ENCODE measurements at places on chromosomes 6 and 20.

GRCh38 chr6:91240878-91241603 lies 654.2 kb upstream of the MAP3K7 start:
- no peak for DNase-seq

DNA sequence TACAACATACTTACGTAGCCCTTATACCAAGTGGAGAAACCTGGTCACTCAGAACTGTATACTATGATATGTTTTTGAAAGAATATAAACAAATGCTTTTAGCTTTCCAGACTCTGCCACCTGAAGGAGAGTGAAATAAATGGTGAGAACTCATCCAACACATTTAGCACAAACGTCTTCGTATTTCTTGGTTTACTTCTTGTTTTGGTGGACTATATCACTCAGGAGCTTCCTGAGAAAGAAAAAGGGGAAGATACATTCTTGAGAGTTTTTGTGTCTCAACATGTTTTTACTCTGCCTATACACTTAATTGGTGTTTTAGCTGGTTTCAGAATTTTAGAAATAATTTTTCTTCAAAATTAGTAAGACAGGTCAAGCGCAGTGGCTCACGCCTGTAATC lies 19.4 kb upstream of the CTAGE9 start:
- DNase-seq, result no peak

- peak; percentile 47 for DNase-seq
These were observed 56.2 kb upstream of the EPB41L1 start for GRCh38 chr20:36098364-36098763.

GRCh38 chr6:157411368-157411767 lies 30.4 kb downstream of the ZDHHC14 start:
- DNase-seq, result no peak

DNA sequence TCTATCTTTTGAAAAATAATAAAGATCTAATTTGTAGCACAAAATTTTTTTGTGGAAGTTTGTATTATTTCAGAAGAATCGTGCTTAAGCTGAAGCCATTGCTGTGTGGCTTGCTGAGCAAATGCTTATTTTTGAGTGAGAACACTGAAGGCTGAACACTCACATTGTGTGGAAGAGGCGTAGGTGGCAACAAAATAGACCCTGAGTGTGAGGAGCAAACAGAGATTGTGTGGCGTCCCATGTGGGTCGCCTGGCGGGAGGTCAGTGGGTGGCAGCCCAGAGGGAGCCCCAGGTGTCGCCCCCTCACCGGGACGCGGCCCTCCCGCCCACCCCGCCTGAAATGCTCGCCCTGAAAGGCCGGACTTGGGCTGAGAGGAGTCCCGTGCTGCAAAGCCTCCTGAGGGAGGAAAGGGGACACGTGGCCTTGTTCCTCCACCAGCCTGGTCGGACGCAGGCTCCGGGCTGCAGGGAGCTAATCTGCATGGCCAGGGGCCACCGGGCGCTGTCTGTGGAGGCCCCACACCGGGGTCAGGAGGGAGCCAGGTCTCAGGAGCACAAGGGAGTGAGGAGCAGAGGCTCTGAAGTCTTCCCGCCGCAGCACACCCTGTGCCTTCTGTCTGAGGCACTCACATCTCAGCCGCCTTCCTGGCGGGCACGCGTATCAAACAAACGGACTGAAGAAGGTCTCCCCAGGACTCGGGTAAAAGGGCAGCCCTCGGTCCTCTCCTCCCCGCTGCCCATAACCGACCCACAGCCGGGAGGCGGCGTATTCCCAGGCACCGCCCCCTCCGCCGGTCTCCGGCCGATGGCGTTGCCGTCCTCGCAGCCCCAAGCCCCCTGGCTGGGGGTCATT lies 15.9 kb downstream of the DDO start:
- peak; percentile 21 for DNase-seq

All from iris pigment epithelial cell (primary cell).